ENCODE measurements at places on chromosomes 16 and 17.

- H3K27me3 ChIP-seq, result peaks cover 1% of the 10 kb centered on the region
- H3K27ac ChIP-seq, result no peak overlapping the region
- no peaks in the 10 kb centered on the region for H3K4me1 ChIP-seq
- H3K36me3 ChIP-seq, result no peaks in the 10 kb centered on the region
- DNase-seq, result no peak
These were observed 160.0 kb downstream of the MAP2K6 start for GRCh38 chr17:69574257-69575197.

GRCh38 chr16:68384288-68385161, 63.8 kb downstream of the SMPD3 start:
- no peaks in the 10 kb centered on the region for H3K36me3 ChIP-seq
- DNase-seq, result no peak
- no peak overlapping the region for H3K4me3 ChIP-seq
- H3K4me1 ChIP-seq, result peaks cover 11% of the 10 kb centered on the region
- H3K27me3 ChIP-seq, result peaks cover 16% of the 10 kb centered on the region

GRCh38 chr17:39678340-39679116, 9.3 kb downstream of the PGAP3 start:
- peak overlapping the region; percentile 83 for H3K27ac ChIP-seq
- H3K4me3 ChIP-seq, result no peak overlapping the region
- H3K36me3 ChIP-seq, result peaks cover 10% of the 10 kb centered on the region
- DNase-seq, result no peak
- peaks cover 59% of the 10 kb centered on the region for H3K4me1 ChIP-seq

GRCh38 chr16:57023541-57024249, 34.3 kb downstream of the NLRC5 start:
- peaks cover 88% of the 10 kb centered on the region for H3K36me3 ChIP-seq
- H3K27ac ChIP-seq, result peak overlapping the region; percentile 58
- H3K4me3 ChIP-seq, result no peak overlapping the region
- DNase-seq, result peak; percentile 42

DNA sequence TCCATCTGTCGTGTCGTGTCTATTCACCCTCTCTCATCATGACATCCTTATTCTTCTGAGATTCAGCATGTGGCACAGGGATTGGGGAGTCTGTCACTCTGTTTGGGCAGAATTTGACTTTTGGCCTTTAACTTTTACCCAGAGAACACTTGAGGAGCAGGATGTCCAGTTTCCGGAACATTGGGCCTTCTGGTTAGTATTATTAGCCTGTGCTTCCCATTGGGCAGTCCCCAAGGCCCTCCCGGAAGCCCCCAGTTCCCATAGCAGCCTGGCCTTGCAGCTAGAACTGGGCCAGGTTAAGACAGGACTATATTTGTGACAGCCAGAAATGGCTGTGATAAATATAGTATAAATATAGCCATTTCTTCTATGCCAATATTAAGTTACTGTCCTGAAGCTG, 9.6 kb downstream of the SCN4A start:
- H3K4me3 ChIP-seq, result no peak overlapping the region
- peaks cover 7% of the 10 kb centered on the region for H3K27me3 ChIP-seq
- H3K4me1 ChIP-seq, result peaks cover 14% of the 10 kb centered on the region
- no peak for DNase-seq
- H3K36me3 ChIP-seq, result no peaks in the 10 kb centered on the region

- DNase-seq, result no peak
- no peak overlapping the region for H3K27ac ChIP-seq
- H3K4me3 ChIP-seq, result no peak overlapping the region
- H3K27me3 ChIP-seq, result peaks cover 5% of the 10 kb centered on the region
- H3K4me1 ChIP-seq, result no peaks in the 10 kb centered on the region
These were observed 30.1 kb downstream of the CD300LG start for GRCh38 chr17:43877031-43877430.

DNA sequence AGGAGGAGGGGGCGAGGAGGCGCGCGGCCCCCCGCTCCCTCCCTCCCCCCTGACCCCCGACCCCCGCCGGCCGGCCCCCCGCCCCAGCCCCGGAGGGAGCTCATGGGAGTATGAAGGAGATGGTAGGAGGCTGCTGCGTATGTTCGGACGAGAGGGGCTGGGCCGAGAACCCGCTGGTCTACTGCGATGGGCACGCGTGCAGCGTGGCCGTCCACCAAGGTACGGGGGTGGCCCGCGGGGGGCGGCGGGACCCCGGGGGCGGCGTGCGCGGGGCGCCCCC, 390 bp downstream of the MLLT6 start:
- no peak for DNase-seq
- H3K36me3 ChIP-seq, result peaks cover 54% of the 10 kb centered on the region
- peak overlapping the region; percentile 64 for H3K27ac ChIP-seq
- H3K4me1 ChIP-seq, result peaks cover 53% of the 10 kb centered on the region
- no peaks in the 10 kb centered on the region for H3K27me3 ChIP-seq
